Umbilical cord (tissue), 2 donors: ENCODE measurements at places on chromosomes 12 and 14.

GRCh38 chr12:102396276-102396675 is 84.1 kb downstream of the IGF1 start:
- no peak for DNase-seq

DNA sequence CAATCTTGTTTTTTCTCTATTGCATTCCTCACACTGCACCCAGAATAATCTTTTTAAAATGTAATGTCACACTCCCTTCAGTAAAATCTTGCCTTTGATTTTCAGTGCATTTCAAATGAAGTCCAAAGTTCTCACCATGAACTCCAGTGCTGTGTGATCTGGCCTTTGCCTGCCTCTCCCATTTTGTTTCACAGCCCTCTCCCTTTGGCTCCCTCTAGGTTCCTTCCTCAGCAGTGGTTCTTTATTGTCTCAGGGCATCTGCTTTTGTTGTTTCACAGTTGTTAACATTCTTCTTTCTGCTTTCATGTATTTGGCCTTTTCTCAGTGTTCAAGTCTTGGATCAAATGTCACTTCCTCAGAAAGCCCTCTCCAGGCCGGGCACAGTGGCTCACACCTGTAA is 84.5 kb upstream of the AMN1 start:
- DNase-seq = no peak

GRCh38 chr12:49543914-49544815 is 5.3 kb downstream of the KCNH3 start:
- DNase-seq = no peak

- peak; percentile 36 for DNase-seq
Observed at GRCh38 chr12:110742096-110742717, 484 bp downstream of the PPP1CC start.

DNA sequence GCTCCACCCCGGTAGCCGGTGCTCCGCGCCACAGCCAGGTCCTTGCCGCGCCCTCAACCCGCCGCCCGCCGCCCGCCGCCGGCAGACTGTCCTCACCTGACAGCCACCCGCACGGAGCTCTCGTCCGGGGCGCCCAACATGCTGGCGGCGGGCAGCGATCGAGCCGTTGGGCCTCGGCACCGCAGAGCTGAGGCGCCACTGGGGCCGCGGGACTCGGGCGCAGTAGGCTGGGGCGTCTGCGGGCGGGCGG is 164 bp downstream of the KIF21A start:
- DNase-seq = no peak
